ENCODE measurements at places on chromosomes 4 and X. TPM values are rescaled to one million over a fixed set of nuclear protein-coding genes. Genes with fewer than 3 reads are reported as not detected.

Gene ZNF674
- total RNA-seq: 7.3 TPM

Gene SSX3
- total RNA-seq: not detected

Gene SH3D19
- 89.5 TPM for total RNA-seq

Gene SLC26A1
- not detected for total RNA-seq

Gene DCUN1D4
- 61.0 TPM for total RNA-seq

Gene FRMD7
- not detected for total RNA-seq

Gene CLDN34
- 0.64 TPM for total RNA-seq

DNA sequence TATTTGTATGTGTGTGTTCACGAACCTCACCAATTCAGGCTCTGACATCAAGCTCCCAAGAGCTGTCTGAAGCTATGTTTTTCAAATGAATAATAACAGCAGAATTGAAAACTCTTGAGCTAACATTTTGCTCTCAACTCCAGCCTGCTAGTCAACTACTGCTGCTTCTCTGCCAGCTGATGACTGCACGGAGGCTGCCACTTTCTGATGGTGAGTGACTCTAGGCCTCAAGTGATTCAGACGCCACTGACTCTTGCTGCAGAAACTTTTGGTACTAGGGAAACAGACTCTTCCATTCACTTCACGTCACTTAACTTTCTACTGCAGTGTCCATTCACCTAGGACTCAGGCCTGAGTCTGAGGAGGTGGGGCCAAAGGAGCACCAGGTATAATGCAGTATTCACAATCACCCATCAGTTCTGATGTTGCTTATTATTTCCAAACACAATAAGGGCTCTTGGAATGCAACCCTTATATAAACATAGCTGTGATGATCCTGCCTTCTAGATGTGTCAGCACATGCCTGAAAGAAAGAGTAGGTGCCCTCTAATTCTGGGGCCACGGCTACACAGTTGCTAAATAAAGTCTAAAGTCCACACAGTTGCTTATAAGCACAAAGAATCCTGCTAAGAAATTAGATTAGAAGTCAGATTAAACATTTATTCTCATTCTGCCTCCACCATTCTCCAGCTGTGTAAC is 16.0 kb downstream of the PRDM8 start:
- DNase-seq: no peak

DNA sequence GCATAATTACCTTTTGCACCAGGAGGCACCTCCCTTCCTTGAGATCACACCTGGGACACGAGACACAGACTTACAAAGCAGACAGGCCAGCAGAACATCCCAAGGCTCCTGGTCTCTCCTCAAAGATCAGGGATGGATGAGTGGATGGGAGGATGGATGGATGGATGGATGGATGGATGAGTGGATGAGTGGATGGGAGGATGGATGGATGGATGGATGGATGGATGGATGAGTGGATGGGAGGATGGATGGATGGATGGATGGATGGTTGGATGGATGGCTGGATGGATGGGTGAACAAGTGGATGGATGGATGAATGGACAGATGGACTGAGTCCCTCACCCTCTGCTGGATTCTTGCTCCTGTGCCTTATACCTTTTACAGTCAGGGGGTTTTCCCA is 364.0 kb downstream of the BCOR start:
- no peak for DNase-seq

DNA sequence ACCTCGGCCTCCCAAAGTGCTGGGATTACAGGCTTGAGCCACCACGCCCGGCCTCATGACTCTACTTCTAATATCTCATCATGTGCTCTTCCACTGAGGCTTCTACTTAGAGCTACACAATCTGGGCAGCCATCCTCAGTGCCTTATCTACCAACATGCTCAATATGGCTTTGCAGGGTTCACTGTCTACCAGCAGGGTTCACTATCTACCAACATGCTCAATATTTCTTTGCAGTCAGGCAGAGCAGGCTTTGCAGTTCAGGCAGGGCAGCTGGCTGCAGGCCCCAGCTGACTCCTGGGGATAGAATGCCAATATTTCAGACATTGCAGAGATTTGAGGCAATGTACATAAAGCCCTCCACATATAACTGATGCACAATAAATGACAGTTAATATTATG is 47.5 kb downstream of the PKD2 start:
- peak; percentile 56 for DNase-seq

DNA sequence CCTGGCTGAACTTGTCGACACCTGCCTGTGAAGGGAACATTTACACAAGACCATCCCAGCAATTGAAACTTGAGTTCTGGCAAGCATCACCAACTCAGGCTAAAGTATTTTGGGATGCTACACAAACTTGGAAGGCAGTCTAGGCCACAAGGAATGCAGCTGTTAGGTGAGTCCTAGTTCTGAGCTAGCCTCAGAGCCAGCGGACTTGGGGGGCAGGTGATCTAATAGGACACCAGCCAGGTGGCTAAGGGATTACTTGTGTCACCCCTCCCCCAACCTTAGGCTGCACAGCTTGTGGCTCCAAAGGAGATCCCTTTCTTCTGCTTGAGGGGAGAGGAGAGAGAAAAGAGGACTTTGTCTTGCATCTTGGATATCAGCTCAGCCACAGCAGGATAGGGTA is 62.3 kb upstream of the DKK2 start:
- DNase-seq: no peak

GRCh38 chrX:15947648-15948317 is 93.2 kb upstream of the AP1S2 start:
- DNase-seq: peak; percentile 17

DNA sequence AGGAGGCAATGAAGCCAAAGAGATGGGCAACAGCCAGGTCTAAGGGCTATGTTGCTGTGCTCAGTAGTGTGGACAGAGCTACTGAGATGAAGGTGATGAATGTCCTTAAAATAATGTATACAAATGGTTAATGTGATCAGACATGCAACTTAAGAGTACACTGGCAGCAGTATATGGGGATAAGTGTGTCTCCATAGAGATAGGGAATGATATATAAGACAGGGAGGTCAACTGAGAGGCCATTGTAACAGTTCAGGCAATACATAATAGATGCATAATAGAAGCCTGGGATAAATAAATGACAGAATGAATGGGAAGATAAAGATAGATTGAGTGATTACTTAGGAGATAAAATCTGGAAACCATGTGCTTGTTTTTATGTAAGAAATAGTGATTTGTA is 250.0 kb downstream of the CFAP299 start:
- no peak for DNase-seq

GRCh38 chr4:78496021-78496643 is 55.4 kb upstream of the ANXA3 start:
- DNase-seq: no peak

GRCh38 chr4:853416-853781 is 27.5 kb upstream of the CPLX1 start:
- no peak for DNase-seq

GRCh38 chrX:133670383-133670782 is 255.1 kb upstream of the GPC4 start:
- DNase-seq: peak; percentile 11

Measured in endothelial cell (in vitro differentiated cells).